ENCODE measurements at places on chromosomes 7 and 10.

- no peak for DNase-seq
Observed at GRCh38 chr7:74722153-74722552, 51.7 kb upstream of the NCF1 start.

- DNase-seq: no peak
Observed at GRCh38 chr10:17316488-17317170, 88.6 kb downstream of the VIM start.

GRCh38 chr7:105890290-105890997, 14.0 kb upstream of the ATXN7L1 start:
- DNase-seq: no peak

DNA sequence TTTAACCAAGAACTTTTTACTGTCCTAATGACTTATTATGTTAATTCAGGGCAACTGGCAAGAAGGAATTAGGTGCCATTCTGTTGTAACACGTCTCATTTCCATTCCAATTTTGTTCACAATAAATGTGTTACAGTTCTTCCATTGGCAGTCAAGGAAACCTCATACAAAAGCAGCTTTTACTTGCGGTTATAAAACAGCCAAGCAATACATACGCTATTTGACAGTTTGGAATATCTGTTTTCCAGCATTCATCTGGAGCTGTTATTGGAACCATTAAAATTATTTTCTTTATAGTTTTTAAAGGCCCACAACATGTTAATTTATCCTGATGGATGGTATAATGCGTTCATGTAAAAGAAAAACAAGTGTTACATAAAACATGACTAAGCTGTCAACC, 33.3 kb downstream of the MTERF1 start:
- no peak for DNase-seq

- DNase-seq: no peak
Observed at GRCh38 chr10:124451276-124451675, 1.4 kb upstream of the NKX1-2 start.

GRCh38 chr10:34185998-34186397, 629.1 kb downstream of the PARD3 start:
- DNase-seq: no peak

Measured in stimulated activated CD8-positive, alpha-beta memory T cell treated with anti-CD3 and anti-CD28 coated beads, Interleukin-4, amount 100 ng/mL, for 24 hours (primary cell).